Lower lobe of right lung (tissue), 2 donors: ENCODE measurements at places on chromosomes 3 and 15. TPM values are rescaled to one million over a fixed set of nuclear protein-coding genes. Genes with fewer than 3 reads are reported as not detected.

Gene PYGO1
- 8.7 TPM for total RNA-seq

DNA sequence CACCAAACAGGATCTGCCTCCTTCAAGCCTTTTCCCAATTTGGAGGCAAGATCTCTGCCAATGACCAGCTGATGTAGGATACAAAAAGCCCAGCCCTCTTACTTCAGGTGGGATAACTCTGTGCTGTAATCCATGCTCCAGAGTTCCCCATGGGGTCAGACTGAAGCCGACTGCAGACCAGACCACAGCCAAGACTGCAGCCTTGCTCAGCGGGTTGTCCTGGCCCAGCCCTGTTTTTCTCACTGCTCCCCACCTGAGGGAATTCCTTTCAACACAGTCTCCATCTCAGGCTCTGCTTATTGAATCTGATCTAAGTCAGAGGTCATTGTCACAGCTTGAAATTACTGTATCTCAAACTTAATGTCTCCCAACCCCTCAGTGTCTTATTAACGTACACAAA, 207.0 kb downstream of the MYRIP start:
- no peak for DNase-seq

Gene LYZL4
- total RNA-seq = not detected

Gene PLIN1
- total RNA-seq = 1.3 TPM

- peak; percentile 74 for DNase-seq
Measured at GRCh38 chr3:50246517-50246954, 10.5 kb downstream of the GNAI2 start.

Gene BNC1
- 0.21 TPM for total RNA-seq

- DNase-seq = no peak
Measured at GRCh38 chr15:63987796-63988378, 58.4 kb downstream of the DAPK2 start.

DNA sequence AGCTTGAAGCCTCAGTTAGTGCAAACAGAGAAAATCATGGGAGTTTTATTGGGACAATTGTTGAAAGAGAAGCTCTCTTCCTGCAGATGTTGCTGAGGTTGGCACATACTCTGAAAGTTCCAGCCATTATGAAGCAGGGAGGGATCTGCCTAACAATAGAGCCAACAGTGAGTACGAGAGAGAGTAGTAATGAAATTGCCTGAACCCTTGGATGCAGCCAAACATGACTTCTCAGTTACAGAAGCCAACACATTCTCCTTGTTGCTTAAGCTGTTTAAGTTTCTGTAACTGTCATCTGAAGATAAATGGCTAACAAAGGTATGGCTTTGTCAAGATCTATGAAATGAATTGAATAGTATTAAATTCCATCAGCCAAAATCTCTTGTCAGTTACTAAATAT, 211.0 kb upstream of the TTC14 start:
- no peak for DNase-seq

- no peak for DNase-seq
Measured at GRCh38 chr3:104628185-104628789, 738.4 kb upstream of the ALCAM start.

GRCh38 chr15:45023659-45024225, 747 bp downstream of the SORD start:
- no peak for DNase-seq

DNA sequence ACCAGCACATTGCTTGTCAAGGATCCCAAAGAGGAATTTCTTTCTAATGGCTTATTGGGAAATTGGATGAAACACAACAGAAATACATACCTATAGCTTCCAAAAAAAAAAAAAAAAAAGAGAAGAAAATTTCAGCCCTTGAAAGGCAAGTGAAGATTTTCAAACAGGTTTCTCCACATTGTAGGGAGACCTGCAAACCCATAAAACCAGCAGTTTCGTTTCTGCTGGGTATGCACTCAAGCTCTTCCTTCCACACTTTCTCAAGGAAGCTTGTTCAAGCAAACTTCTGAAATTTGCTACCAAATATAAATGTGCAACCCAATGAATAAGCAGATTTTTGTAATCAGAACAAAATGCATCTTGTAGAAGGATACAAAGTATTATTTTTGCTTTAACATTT, 15.9 kb upstream of the SH3BP5 start:
- no peak for DNase-seq

DNA sequence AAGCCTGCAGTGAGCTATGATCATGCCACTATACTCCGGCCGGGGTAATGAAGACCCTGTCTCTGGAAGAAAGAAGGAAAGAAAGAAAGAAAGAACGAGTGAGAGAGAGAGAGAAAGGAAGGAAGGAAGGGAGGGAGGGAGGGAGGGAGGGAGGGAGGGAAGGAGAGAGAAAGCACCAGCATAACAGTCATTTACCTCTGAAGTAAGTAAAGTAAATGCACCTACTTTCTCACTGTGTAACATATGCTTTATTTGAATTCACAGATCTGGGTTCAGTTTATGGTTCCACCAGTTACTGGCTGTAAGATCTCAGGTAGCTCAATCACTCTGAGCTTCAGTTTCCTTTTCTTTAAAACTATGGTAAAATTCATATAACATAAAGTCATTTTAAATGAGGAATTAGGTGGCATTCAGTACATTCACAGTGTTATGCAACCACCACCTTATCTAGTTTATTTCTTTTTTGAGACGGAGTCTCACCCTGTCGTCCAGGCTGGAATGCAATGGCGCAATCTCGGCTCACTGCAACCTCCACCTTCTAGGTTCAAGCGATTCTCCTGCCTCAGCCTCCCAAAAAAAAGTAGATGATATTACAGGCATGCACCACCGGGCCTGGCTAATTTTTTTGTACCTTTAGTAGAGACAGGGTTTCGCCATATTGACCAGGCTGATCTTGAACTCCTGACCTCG, 16.1 kb upstream of the RAD54L2 start:
- DNase-seq = no peak

Gene CLSTN2
- total RNA-seq = 4.5 TPM

GRCh38 chr15:93485438-93486327, 396.7 kb upstream of the RGMA start:
- DNase-seq = no peak

DNA sequence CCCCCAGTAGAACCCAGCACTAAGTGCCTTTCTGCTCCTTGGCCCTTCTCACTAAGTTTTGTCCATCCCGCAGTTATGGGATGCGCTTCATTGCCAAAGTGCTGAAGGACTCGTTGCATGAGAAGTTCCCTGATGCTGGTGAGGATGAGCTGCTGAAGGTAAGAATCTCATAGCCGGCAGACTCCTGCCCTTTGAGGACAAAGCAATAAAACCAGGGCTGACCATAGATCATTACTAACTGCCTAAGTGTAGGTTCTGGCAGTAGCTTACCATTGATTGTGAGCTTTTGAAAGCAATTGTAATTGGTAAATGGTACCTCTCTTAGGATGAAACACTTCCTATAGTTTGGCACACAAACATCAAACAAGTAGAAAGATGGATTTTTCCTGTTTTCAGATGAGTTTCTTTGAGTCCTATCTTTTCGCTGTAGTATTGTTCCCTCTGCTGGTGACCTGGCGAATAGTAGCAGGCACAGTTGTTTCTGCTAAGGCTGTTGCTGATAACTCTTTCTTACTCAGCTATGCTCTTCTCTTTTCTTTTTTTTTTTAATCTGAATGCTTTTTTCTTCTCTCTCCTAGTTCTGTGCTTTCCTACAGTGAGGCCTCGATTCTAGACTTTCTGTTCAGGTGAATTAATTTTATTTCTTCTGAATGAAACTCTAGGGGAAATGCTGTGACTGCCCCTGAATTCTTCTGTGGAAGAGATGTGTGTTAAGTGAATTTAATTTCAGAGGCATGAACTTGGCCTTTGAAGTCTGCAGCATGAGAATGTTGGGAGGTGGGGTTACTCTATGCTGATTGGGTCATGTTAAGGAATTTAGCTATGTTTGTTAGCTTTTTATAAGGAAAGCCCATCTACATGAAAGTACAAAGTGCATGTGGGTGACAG, 47.4 kb upstream of the CRTC3 start:
- no peak for DNase-seq

GRCh38 chr3:52121813-52122212, 32.4 kb downstream of the POC1A start:
- peak; percentile 47 for DNase-seq

Gene SEMA3F
- 44.7 TPM for total RNA-seq

DNA sequence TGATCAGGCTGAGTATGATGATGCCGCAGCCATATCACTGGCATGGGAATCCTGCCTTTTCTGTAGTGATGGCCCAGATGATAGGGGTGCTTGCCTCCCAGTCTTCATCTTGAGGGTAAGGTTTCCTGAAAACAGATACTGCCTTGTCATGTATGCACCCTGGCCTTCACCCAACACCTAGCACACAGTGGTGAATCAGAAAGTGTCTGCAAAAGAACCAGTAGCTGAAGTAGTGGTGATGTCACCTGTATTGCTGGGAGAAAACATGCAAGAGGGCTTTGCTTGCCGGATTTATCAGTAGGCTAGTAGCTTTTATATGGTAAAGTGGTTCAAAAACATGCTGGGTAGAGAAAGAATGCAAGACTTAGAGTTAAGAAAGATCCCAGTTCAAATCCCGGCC, 419.8 kb upstream of the WNT5A start:
- no peak for DNase-seq

Gene CLDN18
- 162 TPM for total RNA-seq

GRCh38 chr3:100899440-100900091, 93.7 kb downstream of the ABI3BP start:
- no peak for DNase-seq

GRCh38 chr15:33778852-33779251, 189.4 kb upstream of the CHRM5 start:
- DNase-seq = no peak

Gene CPLX3
- not detected for total RNA-seq
